Stimulated activated CD8-positive, alpha-beta memory T cell treated with anti-CD3 and anti-CD28 coated beads, Interleukin-7, amount 100 ng/mL, for 1 hour (primary cell): ENCODE measurements at places on chromosomes 1 and 21.

DNA sequence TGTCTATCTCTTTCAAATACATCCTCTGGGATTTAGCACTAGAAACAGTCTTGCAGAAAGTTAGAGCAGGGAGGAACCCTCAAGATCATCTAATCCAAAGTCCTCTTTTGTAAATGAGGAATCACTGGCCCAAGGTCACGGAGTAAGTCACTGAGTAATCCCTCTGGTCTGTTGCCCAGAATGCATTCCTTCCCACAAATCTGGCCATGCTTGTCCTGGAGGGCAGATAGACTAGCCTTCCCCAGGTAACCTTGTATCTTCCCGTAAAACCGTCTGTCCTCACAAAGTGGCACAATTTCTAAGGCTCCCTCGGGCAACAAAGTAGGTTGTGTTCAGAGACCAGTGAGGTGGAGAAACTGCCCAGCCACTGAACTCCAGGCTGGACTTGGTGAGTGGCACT, 46.2 kb downstream of the DDR2 start:
- DNase-seq: no peak

DNA sequence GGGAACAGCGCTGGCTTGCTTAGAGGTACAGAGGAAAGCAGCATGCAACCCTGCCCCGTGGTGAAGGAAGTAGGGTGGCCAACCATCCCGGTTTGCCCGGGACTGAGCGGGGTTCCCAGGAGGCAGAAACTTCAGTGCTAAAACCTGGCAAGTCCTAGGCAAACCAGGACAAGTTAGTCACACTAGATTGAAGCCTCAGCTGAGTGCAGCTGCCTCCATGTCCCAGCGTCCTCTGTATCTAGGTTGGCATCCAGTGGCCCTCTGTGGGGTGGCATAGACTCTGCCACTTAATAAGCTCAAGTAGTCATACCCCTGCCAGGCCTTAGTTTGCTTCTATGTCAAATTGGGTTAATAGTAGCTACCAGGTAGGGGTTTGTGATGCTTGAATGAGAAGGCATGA, 67.1 kb downstream of the ATP2B4 start:
- no peak for DNase-seq

DNA sequence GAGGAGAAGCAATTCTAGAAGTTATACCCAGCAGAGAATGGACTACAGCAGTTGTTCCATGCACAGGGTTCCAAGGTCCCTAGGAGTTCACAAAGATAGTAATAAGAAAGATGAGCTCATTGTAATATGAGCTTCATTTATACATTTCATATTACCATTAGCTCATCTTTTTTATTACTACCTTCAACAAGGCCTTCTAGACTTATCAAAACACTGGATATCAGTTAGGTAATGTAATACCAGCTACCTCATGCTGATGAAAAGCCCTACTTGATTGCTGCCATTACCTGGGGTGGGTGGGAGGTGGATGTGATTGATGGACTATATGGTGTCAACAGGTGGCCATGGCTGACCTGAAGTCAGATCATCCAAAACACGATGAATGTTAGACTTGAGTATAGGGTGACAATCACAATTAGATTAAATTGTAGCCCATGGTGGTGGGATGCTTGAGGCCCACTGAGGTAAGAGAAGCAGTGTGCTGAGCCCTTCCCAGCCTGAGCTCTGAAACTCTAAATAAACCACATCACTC, 34.1 kb downstream of the SPATA46 start:
- no peak for DNase-seq

GRCh38 chr1:248585266-248585665, 10.7 kb upstream of the OR2T34 start:
- no peak for DNase-seq

GRCh38 chr1:179021873-179022272, 3.8 kb upstream of the FAM20B start:
- DNase-seq: no peak

DNA sequence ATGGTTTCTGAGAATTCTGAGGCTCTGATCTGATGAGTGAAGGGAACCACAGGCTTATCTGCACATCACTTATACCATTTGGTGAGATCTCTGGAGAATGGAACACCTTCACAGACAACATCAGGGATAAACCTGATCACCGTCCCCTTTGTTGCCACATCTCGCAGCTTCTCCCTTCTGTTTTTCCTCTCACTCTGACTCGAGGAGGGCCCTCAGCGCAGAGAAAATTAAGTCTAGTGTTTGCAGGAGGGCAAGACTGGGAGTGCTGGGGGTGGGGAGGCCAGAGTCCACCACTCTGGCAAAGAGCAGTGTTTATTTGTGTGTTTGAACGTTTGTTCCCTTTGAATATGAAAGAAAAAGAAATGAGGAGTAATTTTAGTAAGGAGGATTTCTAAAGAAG, 29.0 kb upstream of the BATF3 start:
- DNase-seq: no peak

DNA sequence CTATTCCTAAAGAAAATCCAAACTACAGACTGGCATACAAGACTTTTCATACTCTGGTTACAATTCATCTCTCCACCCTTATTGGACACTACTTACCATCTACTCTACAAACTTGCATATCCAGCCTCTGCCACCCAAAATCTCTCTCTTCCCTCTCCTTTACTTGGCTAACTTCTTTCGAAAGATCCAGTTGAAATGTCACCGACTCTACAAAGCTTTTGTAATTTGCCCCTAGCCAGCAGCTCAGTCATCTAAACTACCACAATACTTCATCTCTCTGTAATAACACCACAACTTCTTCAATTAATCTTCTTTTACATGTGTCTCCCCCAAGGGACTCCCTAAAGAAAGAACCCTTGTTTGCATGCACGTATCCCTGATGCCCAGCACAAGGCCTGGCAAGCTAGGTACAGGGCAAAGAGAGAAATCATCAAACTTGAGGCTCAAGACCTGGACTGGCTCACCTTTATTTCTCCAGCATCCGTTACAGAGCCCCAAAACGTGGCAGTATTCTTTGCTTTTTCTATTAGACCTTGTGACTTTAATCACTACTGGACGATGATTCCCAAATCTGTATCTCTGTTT, 2.7 kb downstream of the ZBTB21 start:
- no peak for DNase-seq

GRCh38 chr1:63342402-63342801, 20.0 kb downstream of the FOXD3 start:
- DNase-seq: no peak

DNA sequence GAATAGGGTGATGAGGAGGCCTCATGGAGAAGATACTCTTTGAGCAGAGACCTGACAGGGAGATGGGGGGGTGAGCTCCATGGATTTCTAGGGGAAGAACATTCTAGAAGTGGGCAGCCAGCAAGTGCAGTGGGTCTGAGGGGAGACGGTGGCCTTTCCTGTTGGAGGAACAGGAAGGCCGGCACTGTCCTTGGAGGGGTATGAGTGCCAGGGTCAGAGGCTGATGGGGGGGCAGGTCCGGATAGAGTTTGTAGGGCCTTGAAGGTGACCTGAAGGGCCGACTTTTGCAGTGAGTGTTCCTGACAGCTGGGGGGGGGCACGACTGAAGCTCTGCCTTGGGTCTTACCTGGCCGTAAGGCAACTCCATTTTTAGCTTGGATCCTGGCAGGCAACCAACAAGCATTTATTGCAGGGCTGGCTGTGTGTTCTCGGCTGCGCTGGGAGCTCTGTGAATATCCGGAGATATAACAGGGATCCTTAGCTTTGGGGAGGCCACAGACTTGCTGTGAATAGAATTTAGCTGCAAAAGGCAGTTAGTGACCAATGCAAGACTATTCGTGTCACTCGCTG, 130.6 kb downstream of the MRPS6 start:
- DNase-seq: no peak

GRCh38 chr1:160630523-160631451, 16.1 kb downstream of the SLAMF1 start:
- DNase-seq: no peak

GRCh38 chr1:230800891-230801840, 54.0 kb downstream of the CAPN9 start:
- DNase-seq: no peak

- DNase-seq: no peak
Measured at GRCh38 chr1:14452551-14452950, 145.9 kb upstream of the KAZN start.

GRCh38 chr21:33943293-33943692, 27.7 kb upstream of the ATP5PO start:
- no peak for DNase-seq

GRCh38 chr1:100710906-100711682, 8.4 kb upstream of the VCAM1 start:
- no peak for DNase-seq

- DNase-seq: no peak
Measured at GRCh38 chr21:43367296-43367695, 59.6 kb downstream of the SIK1 start.

DNA sequence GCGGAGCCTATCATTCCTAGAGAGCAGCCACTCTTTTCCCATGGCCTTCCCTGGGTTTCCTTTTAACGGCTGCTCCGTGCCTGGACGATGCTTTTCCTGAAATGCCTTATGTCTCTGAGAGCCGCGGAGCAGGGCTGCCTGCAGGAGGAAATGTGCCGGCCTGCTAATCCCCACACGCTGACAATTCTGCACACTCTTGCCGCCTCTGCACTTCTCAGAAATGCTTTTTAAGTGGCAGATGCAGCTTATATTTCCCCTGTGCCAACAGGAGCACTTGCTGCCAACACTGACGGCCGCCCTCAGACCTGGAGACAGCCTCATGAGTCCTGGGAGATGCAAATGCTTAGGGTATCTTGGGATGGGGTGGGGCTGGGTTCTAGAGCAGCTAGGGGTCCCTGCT, 253.2 kb downstream of the GRIK3 start:
- no peak for DNase-seq

DNA sequence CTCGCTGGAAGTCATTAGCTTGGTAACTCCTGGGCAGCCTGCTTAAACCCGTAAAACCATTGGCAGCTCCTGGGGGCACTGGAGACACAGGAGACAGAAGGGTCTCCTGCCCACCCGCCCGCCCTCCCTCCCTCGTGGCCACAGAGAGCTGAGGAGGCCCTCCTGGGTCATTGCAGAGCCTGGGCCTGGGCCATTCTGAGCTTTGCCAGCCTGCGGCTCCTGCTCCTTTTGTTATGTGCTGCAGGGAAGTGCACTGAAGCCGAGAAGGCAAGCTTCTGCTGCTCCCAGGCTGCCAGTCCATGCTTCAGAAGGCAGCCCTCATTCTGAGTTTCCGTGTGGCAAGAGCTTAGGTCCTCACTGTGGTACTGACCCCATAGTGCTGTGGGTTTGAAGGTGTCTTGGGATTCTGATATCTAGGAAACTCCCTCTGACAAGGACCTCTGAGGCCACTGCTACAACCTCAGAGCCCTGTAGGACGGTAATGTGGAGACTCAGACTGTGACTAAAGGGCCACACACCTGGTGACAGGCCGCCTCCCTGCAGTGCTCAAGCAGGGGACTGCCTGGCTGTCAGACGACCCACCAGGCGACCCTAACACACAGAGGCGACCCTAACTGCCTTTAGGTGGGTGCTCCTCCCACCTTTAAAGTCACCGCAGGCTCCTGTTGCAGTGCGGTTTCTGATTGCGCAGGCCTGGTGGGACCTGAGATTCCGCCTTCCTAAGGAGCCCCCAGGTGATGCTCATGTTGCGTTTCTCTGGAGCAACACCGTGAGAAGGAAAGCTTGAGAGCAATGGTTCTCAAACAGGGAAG, 118.7 kb downstream of the IER5 start:
- no peak for DNase-seq

DNA sequence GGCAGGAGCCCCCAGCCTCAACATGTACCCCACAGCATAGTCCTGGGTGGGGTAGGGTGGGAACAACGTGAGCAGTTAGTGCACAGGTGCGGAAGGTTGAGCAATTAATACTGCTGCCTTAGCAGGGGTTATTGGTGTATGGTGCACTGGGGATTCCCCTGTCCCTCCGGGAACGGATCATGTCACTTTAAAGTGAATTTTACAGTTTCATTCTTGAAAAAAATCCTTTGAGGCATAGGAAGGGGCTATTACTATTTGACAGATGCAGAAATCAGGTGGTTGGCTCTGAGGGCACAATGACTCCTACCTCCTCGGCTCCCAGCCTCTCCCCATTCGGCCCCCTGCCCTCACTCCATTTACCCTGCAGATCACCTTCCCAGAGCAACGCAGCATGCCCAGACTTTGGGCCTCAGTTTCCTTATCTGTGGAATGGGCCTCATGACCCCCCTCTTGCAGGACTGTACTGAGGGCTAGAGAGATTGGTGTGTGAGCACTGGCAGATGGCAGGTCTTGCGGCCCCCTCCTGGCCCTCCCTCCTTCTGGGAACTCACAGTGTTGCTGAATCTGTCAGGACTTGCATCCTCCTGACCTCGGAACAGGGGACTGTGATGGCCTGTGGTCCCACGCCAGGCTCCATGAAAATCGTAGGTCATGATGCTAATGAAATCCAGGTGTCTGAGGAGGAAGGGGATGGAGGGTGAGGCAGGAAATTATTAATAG, 5.1 kb upstream of the MYBPH start:
- no peak for DNase-seq

- no peak for DNase-seq
Measured at GRCh38 chr1:118291661-118292060, 106.6 kb upstream of the SPAG17 start.

DNA sequence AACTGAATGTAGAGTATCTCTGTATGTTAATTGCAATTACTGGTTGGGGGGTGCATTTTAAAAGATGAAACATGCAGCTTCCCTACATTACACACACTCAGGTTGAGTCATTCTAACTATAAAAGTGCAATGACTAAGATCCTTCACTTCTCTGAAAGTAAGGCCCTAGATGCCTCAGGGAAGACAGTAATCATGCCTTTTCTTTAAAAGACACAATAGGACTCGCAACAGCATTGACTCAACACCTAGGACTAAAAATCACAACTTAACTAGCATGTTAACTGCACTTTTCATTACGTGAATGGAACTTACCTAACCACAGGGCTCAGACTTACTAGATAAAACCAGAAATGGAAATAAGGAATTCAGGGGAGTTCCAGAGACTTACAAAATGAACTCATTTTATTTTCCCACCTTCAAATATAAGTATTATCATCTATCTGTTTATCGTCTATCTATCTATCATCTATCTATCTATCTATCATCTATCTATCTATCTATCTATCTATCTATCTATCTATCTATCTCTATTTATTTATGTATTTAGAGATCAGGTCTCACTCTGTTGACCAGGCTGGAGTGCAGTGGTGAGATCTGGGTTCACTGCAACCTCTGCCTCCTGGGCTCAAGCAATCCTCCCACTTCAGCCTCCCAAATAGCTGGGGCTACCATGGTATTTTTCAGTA, 47.8 kb downstream of the CHML start:
- no peak for DNase-seq

DNA sequence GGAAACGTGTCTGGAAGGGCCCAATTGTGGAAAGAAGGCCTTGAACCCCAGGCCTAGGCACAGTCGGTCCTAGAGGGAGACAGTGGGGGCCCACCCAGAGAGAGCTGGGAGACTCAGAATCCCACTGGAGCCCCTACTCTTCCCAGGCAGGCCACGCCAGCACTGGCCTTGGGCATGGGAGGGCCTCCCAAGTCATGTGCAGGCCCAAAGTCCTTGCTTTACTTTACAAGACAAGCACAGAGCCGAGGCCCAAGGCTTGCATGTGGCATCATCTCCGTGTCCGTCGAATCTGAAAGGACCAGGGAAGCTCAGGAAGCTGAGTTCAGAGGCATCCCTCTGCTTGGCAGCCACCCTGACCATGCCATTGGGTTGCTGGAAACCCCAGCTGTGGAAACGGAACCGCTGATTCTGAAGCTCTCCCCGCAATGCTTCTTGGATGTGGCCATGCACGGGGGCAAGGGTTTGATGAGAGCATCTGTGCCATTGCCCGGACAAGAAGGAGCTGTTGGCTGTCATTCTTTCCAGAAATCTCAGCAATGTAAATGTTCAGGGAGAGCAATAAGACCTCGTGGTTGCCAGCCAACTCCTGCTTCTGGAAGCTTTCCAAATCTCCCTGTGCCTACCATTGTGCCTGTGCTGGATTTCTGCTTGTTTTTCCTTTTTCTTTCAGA, 32.8 kb downstream of the ABCG1 start:
- DNase-seq: no peak

- no peak for DNase-seq
Measured at GRCh38 chr1:225987491-225988316, 11.4 kb downstream of the SDE2 start.
